ENCODE measurements at places on chromosomes 1 and 21. TPM values are rescaled to one million over a fixed set of nuclear protein-coding genes. Genes with fewer than 3 reads are reported as not detected.

DNA sequence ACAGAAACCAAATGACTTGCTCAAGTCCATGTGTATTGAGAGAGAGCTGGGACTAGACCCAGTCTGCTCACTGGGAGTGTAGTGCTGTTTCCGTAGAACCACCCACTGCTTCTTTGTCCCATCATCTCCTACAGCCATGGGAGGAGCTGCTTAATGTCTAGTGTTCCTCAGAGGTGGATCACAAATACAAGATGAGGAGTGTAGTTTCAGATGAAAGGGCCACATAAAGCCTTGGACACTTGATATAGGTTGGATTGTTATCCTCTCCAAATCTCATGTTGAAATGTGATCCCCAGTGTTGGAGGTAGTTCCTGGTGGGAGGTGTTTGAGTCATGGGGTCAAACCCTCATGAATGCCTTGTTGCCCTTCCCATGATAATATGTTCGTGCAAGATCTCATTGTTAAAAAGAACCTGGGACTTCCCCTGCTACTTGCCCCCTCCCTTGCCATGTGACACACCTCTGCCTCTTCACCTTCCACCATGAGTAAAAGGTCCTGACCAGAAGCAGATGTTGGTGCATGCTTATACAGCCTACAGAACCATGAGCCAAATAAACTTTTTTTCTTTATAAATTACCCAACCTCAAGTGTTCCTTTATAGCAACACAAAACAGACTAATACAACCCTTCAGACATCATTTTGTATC lies 127.5 kb upstream of the DNAH14 start:
- no peak overlapping the region for H3K27ac ChIP-seq
- peaks cover 3% of the 10 kb centered on the region for H3K27me3 ChIP-seq
- no peak overlapping the region for H3K4me3 ChIP-seq
- no peaks in the 10 kb centered on the region for H3K4me1 ChIP-seq
- H3K36me3 ChIP-seq = no peaks in the 10 kb centered on the region

- H3K36me3 ChIP-seq = no peaks in the 10 kb centered on the region
- no peak for DNase-seq
- H3K4me3 ChIP-seq = no peak overlapping the region
- H3K27ac ChIP-seq = no peak overlapping the region
- H3K4me1 ChIP-seq = peaks cover 15% of the 10 kb centered on the region
Observed at GRCh38 chr1:86155051-86155806, 1.3 kb downstream of the COL24A1 start.

The RNF186 gene
- not detected for total RNA-seq

The C1orf210 gene
- not detected for total RNA-seq

- no peak overlapping the region for H3K4me3 ChIP-seq
- no peaks in the 10 kb centered on the region for H3K36me3 ChIP-seq
- DNase-seq = peak; percentile 56
- H3K4me1 ChIP-seq = no peaks in the 10 kb centered on the region
Observed at GRCh38 chr1:67760030-67760821, 73.0 kb downstream of the GNG12 start.

GRCh38 chr1:179810367-179810715 lies 67.2 kb downstream of the FAM163A start:
- H3K27ac ChIP-seq = no peak overlapping the region
- peaks cover 23% of the 10 kb centered on the region for H3K4me1 ChIP-seq
- DNase-seq = no peak
- H3K36me3 ChIP-seq = no peaks in the 10 kb centered on the region
- H3K4me3 ChIP-seq = no peak overlapping the region

The HSPB7 gene
- not detected for total RNA-seq

The CD1B gene
- not detected for total RNA-seq

DNA sequence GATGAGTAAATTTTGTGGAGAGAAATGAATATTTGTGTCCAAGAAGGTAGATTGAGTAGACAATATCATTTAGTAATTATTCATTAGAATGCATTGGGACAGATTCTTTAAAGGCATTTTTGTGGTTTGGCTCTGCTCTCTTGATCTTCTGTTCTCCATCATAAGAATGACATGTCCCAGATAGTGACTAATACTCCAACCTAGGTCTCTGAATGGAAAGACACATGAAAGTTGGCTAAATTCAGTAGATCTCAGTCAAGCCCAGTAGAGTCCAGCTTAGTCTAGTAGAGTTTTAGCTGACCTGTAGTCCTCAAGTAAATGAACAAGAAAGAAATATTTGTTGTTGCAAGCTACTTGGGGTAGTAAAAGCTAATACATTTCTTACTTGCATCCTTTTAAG lies 61.8 kb upstream of the DNAH14 start:
- H3K36me3 ChIP-seq = no peaks in the 10 kb centered on the region
- DNase-seq = no peak
- no peaks in the 10 kb centered on the region for H3K4me1 ChIP-seq
- H3K27me3 ChIP-seq = peaks cover 8% of the 10 kb centered on the region

The OR2L3 gene
- not detected for total RNA-seq

GRCh38 chr1:109184687-109185086 lies 29.0 kb upstream of the SARS1 start:
- no peak overlapping the region for H3K4me3 ChIP-seq
- H3K36me3 ChIP-seq = no peaks in the 10 kb centered on the region
- peaks cover 2% of the 10 kb centered on the region for H3K27me3 ChIP-seq
- DNase-seq = no peak
- no peak overlapping the region for H3K27ac ChIP-seq

The OLIG2 gene
- total RNA-seq = not detected

- H3K36me3 ChIP-seq = no peaks in the 10 kb centered on the region
- no peak for DNase-seq
- no peak overlapping the region for H3K4me3 ChIP-seq
- H3K27me3 ChIP-seq = peaks cover 3% of the 10 kb centered on the region
- no peaks in the 10 kb centered on the region for H3K4me1 ChIP-seq
Observed at GRCh38 chr1:99384021-99384420, 119.7 kb downstream of the PLPPR4 start.

DNA sequence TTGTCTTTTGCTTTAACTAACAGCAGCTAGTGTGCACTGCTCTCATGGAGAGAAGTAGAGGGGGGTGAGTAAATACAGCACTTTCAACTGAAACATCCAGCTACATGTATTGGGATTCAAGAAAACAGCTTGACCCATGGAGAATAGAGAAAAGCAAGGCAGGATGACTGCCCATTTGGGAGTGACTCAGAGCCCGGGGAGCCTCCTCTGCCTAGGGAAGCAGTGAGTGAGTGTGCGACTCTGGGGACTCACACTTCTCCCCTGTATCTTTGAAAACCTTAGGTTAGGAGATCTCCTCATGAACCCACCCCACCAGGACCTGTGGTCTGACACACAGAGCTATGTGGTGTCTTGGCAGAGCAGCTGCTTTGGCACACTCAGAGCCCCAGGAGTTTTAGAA lies 82.0 kb upstream of the PTGFR start:
- H3K27ac ChIP-seq = no peak overlapping the region
- H3K4me3 ChIP-seq = no peak overlapping the region
- no peak for DNase-seq
- H3K36me3 ChIP-seq = no peaks in the 10 kb centered on the region
- H3K4me1 ChIP-seq = no peaks in the 10 kb centered on the region

DNA sequence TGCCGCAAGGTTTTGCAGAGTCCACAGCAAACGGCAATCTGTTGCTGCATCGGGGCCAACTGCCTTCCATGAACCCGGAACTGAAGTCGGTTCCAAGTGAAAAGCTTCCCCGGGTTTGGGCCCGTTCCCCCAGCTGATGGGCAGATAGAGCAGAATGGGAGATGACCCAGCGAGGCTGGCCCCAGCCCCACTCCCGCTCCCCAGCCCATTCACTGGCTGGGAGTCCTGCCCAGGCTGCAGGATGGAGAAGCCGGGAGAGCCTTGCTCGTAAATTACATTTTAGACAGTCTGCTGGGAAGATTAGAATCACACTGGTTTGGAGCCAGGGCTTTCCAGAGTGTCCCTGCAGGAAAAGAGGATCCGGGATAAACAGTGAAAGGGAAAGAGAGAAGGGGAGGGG lies 31.6 kb upstream of the PAX7 start:
- H3K27ac ChIP-seq = no peak overlapping the region
- no peak for DNase-seq
- no peak overlapping the region for H3K4me3 ChIP-seq
- H3K27me3 ChIP-seq = peaks cover 46% of the 10 kb centered on the region
- no peaks in the 10 kb centered on the region for H3K36me3 ChIP-seq
- peaks cover 7% of the 10 kb centered on the region for H3K4me1 ChIP-seq

The LIN28A gene
- total RNA-seq = not detected

GRCh38 chr1:50251702-50252101 lies 143.0 kb downstream of the ELAVL4 start:
- H3K4me1 ChIP-seq = no peaks in the 10 kb centered on the region
- H3K27ac ChIP-seq = no peak overlapping the region
- no peak overlapping the region for H3K4me3 ChIP-seq
- no peak for DNase-seq
- no peaks in the 10 kb centered on the region for H3K27me3 ChIP-seq

The E2F2 gene
- 1.7 TPM for total RNA-seq

The GPR3 gene
- total RNA-seq = not detected

The ACBD6 gene
- total RNA-seq = 53.0 TPM

GRCh38 chr1:22257290-22258275 lies 114.7 kb upstream of the WNT4 start:
- no peak overlapping the region for H3K27ac ChIP-seq
- H3K4me1 ChIP-seq = no peaks in the 10 kb centered on the region
- DNase-seq = no peak
- H3K36me3 ChIP-seq = no peaks in the 10 kb centered on the region
- H3K4me3 ChIP-seq = no peak overlapping the region

GRCh38 chr1:225544263-225544662 lies 108.7 kb downstream of the ENAH start:
- H3K27me3 ChIP-seq = no peaks in the 10 kb centered on the region
- H3K27ac ChIP-seq = no peak overlapping the region
- no peak for DNase-seq
- H3K4me3 ChIP-seq = no peak overlapping the region

DNA sequence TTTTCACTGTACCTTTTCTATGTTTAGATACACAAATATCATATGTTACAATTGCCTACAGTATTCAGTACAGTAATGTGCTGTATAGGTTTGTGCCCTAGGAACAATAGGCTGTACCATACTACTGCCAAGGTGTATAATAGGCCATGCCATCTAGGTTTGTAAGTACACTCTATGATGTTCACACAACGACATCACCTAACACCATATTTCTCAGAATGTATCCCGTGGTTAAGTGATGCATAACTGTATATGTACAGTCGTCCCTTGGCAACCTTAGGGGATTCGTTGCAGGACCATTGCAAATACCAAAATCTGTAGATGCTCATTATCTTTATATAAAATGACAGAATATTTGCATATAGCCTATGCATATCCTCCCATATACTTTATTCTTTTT lies 5.8 kb upstream of the SSR2 start:
- H3K27me3 ChIP-seq = peaks cover 5% of the 10 kb centered on the region
- no peak for DNase-seq
- H3K27ac ChIP-seq = no peak overlapping the region
- no peaks in the 10 kb centered on the region for H3K36me3 ChIP-seq
- peaks cover 4% of the 10 kb centered on the region for H3K4me1 ChIP-seq

DNA sequence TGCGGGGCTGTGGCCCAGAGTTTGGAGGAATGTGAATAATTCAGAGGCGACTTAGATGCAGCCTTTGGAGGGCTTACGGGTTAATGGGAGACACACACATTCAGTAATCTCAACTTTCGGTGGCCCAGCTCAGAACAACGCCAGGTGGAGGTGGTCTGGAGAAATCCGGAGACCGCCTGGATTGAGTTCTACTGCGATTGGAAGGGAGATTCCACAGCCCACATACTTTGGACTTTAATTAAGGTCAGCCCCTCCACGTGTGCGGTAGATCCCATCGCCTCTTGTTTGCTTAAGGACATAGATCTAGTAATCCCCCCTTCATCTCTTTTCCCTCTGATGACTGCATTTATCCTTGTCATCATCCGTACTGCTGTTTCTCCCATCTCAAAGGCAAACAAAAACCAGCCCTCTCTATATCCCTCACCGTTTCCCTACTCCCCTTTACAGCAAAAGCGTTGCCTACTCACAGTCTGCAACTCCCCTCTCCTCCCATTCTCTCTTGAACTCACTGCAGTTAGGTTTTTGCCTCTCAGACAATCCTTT lies 720 bp upstream of the BSDC1 start:
- H3K4me3 ChIP-seq = peak overlapping the region; percentile 78
- no peaks in the 10 kb centered on the region for H3K27me3 ChIP-seq

The RPTN gene
- total RNA-seq = not detected

GRCh38 chr1:174874331-174875053 lies 125.3 kb upstream of the CACYBP start:
- no peaks in the 10 kb centered on the region for H3K4me1 ChIP-seq

DNA sequence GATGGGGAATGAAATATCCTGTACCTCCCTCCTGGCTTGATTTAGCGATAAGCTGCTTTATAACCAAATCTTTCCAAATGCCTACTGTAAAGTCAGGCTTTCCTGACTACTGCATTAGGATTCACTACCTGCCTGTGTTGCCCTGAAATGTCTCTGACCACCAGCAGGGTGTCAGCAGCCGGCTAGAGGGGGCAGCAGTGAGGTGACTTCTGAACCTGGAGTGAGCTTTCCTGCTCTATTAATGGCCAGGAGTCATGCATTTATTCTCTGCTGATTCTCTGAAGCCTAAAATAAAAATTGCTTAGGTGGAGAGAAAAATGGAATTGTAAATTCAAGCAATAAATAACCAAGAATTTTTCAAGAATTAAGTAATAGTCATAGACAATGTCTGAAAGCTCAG lies 2.5 kb downstream of the BACE2 start:
- H3K36me3 ChIP-seq = no peaks in the 10 kb centered on the region
- peaks cover 15% of the 10 kb centered on the region for H3K27me3 ChIP-seq
- DNase-seq = no peak
- H3K4me1 ChIP-seq = no peaks in the 10 kb centered on the region

GRCh38 chr21:34126691-34127090 lies 53.3 kb downstream of the MRPS6 start:
- peaks cover 32% of the 10 kb centered on the region for H3K4me1 ChIP-seq
- no peak overlapping the region for H3K4me3 ChIP-seq
- no peaks in the 10 kb centered on the region for H3K36me3 ChIP-seq
- no peaks in the 10 kb centered on the region for H3K27me3 ChIP-seq

GRCh38 chr1:43772978-43773377 lies 65.6 kb downstream of the ST3GAL3 start:
- no peak overlapping the region for H3K27ac ChIP-seq
- no peaks in the 10 kb centered on the region for H3K4me1 ChIP-seq
- no peak overlapping the region for H3K4me3 ChIP-seq
- H3K27me3 ChIP-seq = no peaks in the 10 kb centered on the region
- no peaks in the 10 kb centered on the region for H3K36me3 ChIP-seq

All from T-cell (primary cell).